Stimulated activated naive CD4-positive, alpha-beta T cell (primary cell): ENCODE measurements at places on chromosomes 6 and 20.

GRCh38 chr6:42113936-42114636, 28.3 kb downstream of the C6orf132 start:
- no peak for DNase-seq

GRCh38 chr20:32433311-32434021, 75.3 kb downstream of the ASXL1 start:
- no peak for DNase-seq

DNA sequence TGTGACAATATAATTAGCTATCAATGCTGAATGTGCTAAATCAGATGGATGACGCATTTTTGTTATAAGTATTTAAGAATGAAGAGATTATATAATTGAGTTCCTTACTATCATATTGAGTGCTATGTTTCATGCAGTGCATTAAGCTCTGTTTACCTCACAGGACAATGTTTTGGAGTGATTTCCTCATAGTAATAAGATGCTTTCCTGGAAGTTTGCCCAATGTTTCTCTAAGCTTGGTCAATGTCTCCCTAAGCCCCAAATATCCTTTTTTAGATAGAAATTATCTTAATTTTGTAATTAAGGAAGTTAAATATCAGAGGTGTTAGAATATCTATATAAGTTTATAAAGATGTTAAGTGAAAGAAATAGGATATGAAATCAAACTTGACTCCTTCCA, 489.6 kb downstream of the MMUT start:
- no peak for DNase-seq

GRCh38 chr6:123945386-123945785, 141.7 kb downstream of the NKAIN2 start:
- DNase-seq: no peak

DNA sequence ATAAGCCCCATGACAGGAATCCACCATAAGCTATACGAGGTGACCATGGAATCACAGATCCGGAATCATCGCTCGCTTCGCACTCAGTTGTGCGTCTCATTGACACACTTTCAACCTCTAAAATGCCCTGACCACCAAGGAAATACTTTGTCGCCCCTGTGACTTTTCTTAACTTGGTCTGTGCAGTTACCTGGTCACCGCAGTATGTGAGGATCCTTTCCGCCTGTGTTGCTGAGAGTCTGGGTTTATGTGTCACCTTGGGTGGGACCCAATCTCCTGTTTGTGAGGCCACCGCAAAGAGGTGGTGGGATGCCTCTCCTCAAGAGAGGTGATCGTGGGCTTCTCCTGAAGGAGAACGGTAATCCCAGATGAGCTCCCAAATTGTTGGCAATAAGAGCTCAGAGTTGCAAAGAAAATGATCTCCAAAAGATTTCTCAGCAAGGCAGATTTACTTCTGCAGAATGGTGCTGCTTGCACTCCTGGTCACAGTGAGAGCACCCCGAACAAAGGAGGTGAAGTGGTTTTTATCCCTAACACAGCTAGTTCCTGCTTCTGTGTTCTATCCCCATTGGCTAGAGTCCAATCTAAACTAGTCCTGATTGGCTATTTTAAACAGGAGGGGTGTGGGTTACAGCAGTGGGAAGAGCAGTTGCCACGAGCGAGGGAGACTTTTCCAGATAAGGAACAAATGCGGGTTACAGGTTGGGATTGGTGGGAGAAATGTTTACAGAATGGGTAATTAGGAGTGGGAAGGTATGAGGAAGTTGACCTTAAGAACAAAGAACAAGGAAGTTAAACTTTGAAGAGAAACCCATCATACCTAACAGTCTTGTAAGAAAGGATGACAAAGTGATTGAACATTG, 9.1 kb upstream of the ZNFX1 start:
- DNase-seq: no peak

- DNase-seq: no peak
These were observed 414 bp downstream of the SIM1 start for GRCh38 chr6:100464162-100464851.

- peak; percentile 27 for DNase-seq
These were observed 14.2 kb downstream of the ARID1B start for GRCh38 chr6:156791320-156791850.

DNA sequence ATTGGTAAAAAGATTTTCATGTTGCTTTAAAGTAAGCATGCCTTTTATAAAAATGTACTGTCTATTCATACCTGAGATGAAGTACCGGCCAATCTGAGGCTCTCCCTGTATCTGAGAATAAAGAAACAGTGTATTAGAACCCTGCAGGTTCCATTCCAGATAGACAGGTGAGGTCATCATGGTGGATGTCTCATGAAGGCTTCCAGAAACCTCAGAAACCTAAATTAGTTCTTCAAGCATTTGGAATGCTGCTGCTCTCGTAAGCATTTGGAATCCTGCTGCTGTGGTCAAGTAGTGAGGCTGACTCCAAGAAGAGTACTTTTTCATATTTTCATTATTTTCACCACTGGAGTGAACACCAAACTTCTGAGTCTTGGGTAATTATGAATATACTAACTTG, 642.3 kb downstream of the MAFB start:
- no peak for DNase-seq

DNA sequence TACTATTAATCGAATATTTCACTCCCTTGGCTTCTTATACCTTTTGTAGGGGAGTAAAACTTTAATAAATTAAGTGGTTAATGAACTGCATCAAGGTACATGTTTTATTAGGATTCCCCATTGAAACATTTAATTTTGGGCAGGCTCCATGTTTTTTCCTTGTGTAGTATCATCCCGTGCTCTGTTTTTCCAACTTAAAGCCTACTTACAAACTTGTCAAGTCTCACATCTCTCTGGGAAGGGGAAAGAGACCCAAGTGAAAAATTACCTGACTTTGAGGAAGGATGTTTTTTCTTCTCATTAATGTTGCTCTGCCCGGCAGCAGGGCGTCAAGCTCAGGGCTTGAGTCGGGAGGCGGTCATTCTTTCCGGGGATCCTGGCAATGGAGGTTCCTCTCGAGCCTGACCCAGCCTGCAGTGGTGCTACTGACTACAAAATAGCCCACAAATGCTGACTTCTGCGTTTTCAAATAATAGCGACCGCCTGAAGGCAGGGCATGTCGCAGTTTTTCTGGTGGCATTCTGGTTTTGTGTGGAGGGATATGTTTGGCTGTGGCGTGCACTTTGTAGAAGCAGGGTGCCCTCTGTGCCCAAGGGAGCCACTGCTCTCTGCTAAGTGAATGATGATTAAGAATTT, 2.4 kb downstream of the DSP start:
- no peak for DNase-seq

- DNase-seq: no peak
These were observed 71.8 kb downstream of the CDS2 start for GRCh38 chr20:5198651-5198924.

DNA sequence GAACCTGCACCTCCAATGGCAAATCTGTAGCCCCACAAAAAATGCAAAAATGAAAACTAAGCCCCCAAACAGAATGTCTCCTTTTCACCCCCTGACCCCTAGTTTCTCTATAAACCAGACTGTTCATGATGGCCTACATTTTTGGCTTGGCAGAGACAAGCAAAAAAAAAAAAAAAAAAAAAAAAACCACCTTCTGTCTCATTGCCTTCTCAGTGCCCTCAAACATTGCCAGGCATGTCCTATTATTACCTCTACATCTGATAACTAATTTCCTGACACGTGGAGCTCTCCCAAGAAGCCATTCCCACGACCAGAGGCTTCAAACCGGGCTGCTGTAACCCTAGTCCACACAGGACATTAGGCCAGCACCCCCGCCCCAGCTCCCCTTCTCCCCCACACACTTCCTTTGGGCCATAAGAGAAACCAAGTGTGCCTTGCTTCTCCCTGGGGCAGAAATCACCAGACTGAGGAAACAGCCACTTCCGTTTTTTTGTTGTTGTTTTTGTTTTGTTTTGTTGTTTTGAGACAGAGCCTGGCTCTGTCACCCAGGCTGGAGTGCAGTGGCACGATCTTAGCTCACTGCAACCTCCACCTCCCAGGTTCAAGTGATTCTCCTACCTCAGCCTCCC, 65.4 kb downstream of the GPR6 start:
- DNase-seq: no peak
